ENCODE measurements at places on chromosomes 5 and 9. TPM values are rescaled to one million over a fixed set of nuclear protein-coding genes. Genes with fewer than 3 reads are reported as not detected.

GRCh38 chr9:107983181-107983603, 493.6 kb upstream of the KLF4 start:
- DNase-seq = no peak

The LCN1 gene
- not detected for total RNA-seq

DNA sequence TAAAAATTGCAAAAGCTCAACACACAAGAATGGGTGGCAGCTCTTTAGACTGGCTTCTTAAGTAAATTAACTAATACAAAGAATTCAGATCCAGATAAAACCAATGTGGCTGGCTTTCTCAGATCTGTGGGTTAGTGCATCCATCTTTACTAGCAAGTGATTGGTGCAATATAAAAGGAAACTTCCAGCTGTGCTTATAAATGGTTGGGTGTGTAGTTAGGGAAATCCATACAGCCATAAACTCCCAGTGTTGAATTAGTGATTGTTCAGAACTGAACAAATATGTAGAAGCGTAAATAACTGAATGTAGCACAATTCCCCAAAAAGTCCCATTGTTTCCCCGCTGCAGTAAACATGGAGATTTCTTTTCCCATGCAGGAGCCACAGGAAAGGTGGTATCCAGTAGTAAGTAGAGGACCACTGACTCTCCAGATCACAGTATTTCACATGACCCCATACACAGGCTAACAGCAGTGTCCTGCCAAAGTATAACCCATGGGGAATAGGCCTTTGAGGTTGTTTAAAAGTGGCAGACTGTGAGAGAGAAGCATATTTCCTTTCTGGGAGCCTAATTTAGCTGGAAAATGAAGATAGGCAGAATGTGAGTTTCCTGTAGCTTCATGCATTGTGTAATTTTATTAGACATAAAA, 173.1 kb upstream of the SLC12A2 start:
- DNase-seq = no peak

GRCh38 chr5:140443-140829, 48.5 kb downstream of the PLEKHG4B start:
- DNase-seq = no peak

The LHX3 gene
- total RNA-seq = not detected
